GM13976 (cell line): ENCODE measurements at places on chromosomes 11 and 22.
A peak's percentile ranks its signal among the peaks of the same experiment; 100 is the strongest.

DNA sequence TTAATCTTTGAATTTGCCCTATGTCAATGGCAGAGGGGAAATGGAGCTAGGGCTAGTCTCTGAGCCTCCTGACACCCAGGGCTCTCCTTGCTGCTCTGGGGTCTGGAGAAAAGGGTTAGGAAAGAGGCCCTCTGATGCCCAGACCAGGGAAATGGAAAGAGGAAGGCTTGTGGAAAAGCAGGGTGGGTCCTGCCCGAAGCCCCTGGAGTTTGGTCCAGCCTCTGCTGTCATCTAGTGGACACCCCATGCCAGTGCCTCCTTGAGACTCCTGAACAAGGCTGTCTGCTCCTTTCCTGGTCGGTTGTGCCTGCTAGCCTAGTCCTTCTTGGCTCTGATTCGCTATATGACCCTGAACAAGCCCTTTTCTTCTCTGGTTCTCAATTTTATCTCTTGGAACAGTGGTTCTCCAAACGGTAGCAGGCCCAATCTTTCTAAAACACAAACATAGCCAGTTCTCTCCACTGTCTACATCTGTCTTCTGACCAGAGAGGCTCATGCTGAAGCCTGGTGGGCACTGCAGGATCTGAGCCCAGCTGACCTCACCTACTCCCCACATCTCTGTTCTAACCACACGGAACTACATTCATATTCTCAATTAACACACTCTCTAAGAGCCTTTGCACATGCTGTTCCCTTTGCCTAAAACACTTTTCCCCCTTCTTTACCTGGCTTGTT lies 8.8 kb upstream of the PLA2G3 start:
- DNase-seq = peak; percentile 75

DNA sequence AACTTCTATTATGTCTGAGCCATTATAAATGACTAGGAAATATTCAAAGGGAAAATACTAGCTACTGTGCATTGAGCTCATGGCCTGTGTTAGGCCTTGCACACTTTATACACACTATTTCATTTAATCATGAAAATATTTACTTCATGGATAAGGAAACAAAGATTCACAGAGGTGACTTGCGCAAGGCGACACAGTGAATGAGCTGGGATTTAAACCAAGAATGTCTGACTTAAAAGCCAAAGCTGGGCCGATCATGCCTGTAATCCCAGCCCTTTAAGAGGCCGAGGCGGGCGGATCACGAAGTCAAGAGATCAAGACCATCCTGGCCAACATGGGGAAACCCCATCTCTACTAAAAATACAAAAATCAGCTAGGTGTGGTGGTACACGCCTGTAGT lies 231.5 kb downstream of the MIAT start:
- no peak for DNase-seq

DNA sequence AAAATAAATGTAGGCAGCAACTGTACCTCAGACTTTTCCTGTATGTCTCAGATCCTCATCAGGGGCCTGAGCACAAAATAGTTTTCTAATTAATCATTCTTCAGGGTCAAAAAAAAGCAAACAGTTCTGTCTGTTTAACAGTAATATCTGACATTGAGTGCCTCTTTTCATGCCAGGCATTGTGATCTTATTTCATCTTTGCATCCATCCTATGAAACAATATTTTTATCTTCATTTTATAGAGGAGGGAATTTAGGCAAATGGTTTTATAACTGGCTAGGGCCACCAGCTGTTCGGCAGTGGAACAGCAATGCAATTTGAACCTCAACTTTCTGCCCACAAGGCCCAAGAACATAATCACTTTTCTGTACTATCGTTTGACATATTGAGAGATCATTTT lies 145.6 kb downstream of the WNT7B start:
- DNase-seq = no peak

- no peak for DNase-seq
Measured at GRCh38 chr11:28137832-28138231, 29.6 kb downstream of the METTL15 start.

DNA sequence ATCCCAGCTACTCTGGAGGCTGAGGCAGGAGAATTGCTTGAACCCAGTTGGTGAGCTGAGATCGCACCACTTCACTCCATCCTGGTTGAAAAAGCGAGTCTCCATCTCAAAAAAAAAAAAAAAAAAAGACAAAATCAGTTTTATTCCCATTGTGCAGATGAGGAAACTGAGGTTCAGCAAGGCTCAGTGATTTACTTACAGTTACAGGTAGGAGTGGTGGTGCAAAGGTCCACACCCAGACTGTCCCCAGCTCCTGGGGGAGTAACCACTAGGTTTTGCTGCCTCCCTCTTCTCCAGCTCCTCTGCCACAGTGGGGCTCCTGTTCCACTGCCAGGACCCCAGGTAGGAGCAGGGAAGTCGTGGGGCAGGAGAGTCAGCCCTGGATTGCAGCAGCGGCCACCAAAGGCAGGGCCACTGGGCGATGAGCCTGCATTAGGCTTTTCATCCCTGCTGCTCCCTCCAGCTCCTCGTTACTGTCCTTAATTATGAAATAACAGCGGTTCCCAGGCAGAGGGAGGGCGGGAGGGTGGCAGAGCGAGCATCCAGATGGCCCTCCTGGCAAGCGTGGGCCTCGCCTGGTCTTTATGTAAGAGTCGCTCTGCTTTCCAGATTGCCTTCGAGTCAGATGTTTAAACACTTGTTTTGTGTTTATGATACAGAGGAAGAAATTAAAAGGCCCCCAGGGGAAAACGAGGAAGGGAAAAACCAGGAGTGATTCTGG lies 15.5 kb upstream of the RASD2 start:
- DNase-seq = no peak

DNA sequence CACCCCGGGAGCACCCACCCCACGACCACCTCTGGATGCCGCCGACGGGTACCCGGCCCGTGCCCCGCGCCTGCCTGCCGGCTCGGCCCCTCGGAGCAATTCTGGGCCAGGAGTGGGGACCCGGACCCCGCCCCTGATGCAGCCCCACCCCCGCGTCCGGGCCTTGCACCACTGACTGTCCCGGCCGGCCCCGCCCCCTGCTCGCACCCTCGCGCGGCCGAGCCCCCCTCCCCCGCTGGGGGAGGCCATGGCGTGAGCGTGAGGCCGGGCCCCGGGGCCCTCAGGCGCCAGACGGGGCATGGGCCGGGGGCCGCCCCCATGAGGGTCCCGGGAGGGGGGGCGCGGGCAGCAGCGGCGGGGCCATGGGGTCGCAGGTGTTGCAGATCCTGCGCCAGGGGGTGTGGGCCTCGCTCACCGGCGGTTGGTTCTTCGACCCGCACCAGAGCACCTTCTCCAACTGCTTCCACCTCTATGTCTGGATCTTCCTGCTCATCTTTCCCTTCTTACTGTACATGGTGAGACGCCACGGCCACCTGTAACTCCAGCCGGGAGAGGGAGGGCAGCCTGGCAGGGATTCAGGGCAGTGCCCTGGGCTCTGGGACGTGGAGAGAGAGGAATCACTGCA lies 486 bp downstream of the PCNX3 start:
- DNase-seq = peak; percentile 80

DNA sequence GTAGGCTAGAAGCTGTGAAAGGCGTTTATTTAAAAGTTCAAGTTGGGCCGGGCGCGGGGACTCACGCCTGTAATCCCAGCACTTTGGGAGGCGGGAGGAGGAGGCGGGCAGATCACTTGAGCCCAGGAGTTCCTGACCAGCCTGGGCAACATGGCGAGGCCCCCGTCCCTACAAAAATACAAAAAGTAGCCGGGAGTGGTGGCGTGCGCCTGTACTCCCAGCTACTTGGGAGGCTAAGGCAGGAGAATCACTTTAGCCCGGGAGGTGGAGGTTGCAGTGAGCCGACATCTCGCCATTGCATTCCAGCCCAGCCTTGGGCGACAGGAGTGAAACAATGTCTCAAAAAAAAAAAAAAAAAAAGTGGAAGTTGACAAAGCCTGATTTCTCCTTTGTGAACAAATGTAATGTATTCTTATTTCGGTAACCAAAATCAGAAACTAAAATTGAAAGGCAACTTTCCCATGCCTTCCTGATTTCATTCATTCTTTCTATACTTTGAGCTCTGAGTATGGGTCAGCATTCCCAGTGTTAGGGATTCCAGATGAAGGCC lies 825 bp downstream of the PTPMT1 start:
- DNase-seq = no peak

DNA sequence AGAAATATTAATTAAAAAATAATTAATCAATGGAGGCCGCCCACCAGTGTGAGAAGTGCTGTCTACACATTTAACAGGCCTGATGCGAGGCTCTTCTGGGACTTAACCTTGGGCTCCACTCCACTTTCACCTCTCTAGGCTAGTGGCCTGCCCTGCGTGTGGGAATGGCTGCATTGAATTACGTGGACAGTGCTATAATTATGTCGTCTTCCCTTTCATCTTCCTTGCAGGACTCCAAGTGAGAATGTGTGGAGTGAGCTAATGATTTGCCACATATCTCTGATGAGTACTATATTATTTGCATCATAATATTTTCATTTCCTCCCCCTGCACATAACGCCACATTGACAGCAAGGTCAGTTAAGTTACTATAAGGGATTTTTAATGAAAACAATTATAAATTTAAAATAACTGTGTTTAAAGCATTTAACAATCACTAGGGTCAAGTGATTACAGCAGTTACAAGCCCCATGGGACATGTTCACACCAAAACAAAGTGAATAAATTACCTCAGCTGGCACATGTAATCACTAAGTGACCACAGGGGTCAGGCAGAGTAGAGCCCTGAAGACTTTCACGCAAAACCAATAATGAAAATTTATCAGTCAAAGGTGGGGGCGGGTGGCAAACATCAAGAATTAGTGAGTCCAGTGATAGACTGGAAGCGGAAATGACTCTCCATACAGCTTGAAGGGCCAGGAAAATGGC lies 63.5 kb downstream of the MPPED2 start:
- DNase-seq = no peak

DNA sequence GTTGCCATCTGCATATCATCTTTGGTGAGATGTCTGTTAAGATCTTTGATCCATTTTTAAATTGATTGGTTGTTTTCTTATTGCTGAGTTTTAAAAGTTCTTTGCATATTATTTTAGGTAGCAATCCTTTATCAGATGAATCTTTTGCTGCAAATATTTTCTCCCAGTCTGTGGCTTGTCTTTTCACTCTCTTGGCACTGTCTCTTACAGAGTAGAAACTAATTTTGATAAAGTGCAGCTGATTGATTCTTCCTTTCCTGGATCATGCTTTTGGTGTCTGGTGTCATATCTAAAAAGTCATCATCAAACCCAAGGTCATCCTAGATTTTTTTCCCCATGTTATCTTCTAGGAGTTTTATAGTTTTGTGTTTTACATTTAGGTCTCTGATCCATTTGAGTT lies 112.6 kb downstream of the NAT10 start:
- DNase-seq = no peak
